Cortex of kidney (tissue), 1 donor: ENCODE measurements at places on chromosomes 4 and X.

- DNase-seq, result no peak
These were observed 119.8 kb downstream of the ZNF330 start for GRCh38 chr4:141340458-141340857.

GRCh38 chrX:110723844-110724243, 71.8 kb downstream of the CHRDL1 start:
- DNase-seq, result no peak

DNA sequence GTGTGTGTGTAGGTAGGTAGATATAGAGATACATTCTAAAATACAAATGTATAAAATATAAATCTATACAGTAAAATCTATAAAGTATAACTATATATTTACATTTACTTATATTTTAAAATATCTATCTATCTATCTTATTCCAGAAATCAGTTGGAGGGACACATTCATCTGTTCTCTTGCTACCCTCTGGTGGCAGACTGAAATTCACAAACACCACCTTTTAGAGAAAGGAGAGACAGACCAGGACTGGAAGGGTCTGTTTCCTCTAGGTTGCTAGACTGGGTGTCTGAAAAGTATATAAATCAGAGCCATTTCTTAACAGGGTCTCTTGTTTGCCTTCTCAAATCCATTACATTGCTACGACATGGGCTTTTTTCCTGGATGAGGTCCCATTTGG, 343.0 kb downstream of the OPHN1 start:
- DNase-seq, result no peak

- no peak for DNase-seq
These were observed 18.5 kb downstream of the VSIG4 start for GRCh38 chrX:66021401-66021764.

GRCh38 chr4:47490550-47490949, 5.5 kb downstream of the ATP10D start:
- no peak for DNase-seq

- DNase-seq, result no peak
These were observed 119.3 kb upstream of the CLNK start for GRCh38 chr4:10803713-10804343.

- DNase-seq, result no peak
These were observed 9.2 kb downstream of the LRRC66 start for GRCh38 chr4:52010986-52011385.

- no peak for DNase-seq
These were observed 11.6 kb upstream of the BMP2K start for GRCh38 chr4:78764498-78764961.

DNA sequence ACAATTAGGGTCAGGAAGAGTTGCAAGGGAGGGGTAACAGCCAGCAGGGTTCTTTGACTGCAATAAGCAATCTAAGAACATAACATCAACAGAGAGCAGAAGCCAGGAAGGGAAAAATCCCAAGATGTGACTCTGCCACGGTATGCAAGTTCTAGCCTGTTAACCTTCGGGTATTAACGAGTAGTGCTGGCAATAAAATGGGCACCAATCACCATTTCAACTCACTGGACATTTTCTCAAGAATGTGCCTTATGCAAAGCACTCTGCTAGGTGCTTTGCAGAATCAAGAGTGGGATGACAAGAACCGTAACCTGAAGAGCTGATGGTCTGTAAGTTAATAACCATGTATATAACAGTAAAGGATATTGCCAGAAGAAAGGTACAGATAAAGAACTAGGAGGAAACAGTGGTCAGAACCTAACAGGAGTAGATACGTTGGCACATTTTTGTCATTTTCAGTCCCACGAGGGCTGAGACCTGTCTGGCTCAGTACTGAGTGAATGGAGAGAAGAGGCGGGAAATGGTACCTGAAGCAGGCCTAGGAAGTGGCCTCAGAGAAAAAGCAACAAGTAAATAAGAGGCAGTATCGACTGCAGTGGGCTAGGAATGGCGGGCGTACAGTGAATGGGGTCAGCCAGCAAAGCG, 2.7 kb downstream of the ELOVL6 start:
- no peak for DNase-seq
